ENCODE measurements at places on chromosomes 12 and 14.

- DNase-seq, result no peak
These were observed 20.3 kb downstream of the DCAF5 start for GRCh38 chr14:69132513-69133181.

DNA sequence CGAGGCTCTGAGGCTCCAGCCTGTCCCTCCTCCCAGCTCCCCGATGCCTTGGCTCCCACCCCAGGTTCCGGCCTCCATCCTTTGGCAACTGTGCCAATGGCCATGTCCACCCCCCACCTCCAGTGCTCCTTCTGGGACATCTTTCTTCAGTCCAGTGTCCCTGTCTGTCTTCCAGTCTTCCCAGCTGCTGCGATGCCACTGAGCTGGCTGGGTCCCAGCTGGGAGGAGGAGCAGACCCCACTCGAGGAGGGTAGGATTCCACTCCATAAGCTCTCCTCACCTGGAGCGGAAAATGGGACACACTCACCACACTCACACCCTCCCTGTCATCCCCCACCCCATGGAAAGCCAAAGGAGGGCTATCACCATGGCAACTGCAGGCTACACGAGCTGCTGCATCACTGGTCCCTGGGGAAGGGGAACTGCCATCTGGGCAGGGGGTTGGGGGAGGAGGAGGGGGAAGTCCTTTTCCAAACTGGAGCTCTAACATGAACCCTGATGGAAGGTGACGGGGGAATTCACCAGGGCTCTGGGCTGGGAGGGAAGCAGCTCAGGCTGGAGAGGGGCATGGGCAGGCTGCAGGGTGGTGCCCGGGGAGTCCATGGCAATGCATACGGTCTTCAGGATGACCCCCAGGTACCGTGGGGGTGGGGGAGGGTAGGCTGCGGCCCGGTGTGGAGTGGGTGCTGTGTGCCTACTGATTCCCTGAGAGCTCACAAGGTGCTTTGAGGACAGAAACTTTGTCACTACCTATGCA is 94.3 kb downstream of the LRRC74A start:
- DNase-seq, result no peak

DNA sequence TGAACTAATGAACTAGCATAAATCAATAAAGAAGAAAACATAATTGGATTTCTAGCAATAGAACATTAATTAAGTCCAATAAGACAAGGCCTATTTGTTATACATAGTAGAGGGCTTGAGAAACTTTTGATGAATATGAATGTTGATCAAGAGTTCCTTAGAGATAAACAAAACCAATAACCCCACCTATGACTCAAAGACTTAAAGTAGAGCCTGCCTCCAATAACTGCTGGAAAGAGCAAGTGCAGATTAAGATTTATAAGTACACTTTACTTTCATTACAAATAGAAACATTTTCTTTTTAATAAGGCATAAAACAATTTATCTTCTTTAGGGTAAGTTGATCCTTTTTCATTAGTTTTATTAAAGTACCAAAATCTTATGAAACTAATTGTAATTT is 185.7 kb downstream of the SRGAP1 start:
- no peak for DNase-seq

DNA sequence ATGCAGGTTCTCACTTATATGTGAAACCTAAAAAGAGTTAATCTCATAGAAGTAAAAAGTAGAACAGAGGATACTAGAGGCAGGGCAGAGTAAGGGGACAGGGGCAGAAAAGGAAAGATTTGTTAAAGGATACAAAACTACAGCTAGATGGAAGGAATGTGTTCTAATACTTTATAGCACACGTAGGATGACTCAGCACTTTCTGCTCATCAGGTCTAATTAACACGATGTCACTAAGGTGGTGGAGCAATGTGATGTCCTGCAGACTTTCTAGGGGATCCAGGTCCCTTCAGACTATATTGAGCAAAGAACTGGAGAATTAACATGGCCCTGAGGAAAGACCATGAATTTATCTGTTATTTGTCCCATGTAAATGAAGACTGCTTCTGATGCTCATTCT is 80.8 kb upstream of the CMKLR1 start:
- no peak for DNase-seq

- no peak for DNase-seq
These were observed 20.9 kb downstream of the HEBP1 start for GRCh38 chr12:12979126-12979525.

DNA sequence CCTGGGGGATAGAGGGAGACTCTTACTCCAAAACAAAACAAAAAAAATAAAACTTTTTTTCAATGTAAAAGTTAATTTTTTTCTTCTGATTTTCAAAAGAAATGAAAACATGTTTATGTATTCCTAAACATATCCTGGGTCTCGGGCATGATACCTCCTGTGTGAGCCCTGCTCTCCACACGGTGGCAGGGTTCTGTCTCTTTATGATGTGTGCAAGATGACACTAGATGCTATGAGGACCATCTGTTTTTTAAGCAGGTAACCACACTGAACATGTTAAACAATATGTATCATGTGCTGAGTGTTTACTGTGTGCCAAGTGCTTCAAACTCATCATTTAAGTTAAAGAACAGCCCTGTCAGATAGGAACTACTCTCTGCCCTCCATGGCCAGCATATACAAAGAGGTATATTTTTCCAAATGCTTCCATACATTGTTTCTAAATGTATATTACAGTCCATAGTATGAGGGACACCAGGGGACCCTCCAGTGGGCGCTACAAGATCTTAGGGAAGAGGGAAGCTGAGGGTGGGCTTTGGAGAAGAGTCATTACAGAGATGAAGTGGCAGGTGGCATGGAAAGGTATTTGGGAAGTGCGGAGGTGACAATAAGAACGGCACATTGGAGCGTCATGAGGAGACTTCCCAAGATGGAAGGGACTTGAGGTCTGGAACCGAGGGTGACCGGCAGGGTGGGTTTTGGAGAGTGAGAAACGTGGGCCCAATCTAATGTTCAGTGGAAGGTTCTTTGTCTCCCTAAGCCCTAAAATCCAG is 28.5 kb downstream of the FOS start:
- DNase-seq, result peak; percentile 56

DNA sequence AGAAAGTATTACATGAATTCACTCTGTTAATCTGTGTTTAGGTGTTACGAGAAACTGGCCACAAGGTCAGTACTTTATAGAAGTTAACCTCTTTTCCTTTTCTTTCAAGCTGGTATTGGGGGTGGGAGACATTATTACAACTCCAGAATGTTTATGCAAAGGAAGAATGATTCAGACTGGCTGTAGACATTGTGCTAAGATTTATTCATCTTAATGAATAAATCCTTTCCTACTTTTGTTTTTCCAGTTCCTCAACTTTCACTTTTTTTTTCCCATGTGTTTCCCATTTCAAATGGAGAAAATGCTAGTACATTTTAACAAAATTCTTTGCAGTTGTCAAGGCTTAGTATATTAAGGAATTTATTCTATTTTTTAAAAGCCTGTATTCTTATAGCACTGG is 1.3 kb downstream of the OTOGL start:
- DNase-seq, result no peak

GRCh38 chr12:121145221-121145620 is 12.5 kb downstream of the P2RX7 start:
- DNase-seq, result peak; percentile 52

DNA sequence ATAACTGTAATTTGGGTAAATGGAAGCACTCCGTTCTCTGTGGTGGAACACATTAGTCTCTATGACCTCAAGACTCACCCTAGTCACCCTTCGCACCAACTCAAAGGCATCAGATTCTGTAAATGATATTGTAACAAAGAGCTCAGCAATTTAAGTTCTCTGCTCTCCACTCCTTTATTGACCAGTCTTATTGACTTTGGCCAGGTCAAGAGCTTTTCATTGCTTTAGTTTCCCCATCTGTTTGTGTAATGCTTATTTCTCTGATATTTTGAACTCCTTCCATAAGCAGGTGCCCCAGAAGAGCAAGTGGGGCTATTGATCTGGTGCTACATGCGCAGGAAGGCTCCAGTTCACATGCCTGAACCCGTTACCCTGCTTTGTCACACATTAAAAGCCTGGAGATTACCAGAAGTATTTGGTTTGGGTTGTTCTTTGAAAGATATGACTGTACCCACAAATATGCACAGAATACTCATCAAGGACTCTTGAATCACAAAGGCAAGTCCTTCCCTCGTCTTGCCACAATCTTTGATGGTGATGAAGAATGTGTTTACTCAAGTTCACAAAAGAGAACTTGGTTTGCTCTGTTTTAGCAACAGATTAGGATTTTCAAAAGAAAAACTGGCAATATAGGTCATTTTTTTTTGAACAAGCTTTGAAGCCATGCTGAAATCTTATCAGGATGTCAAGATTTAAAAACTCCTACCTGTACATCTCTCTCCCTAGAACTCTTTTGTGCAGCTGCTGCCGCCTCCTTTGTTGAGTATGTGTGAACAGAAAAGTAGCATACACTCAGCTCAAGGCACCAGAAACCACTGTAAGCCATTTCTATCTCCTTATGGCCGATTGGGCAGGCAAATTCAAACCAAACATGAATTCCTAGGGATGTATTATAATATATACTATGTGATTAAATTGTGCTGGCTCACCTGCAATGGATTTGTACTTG is 193.9 kb downstream of the BCAT1 start:
- DNase-seq, result peak; percentile 71

DNA sequence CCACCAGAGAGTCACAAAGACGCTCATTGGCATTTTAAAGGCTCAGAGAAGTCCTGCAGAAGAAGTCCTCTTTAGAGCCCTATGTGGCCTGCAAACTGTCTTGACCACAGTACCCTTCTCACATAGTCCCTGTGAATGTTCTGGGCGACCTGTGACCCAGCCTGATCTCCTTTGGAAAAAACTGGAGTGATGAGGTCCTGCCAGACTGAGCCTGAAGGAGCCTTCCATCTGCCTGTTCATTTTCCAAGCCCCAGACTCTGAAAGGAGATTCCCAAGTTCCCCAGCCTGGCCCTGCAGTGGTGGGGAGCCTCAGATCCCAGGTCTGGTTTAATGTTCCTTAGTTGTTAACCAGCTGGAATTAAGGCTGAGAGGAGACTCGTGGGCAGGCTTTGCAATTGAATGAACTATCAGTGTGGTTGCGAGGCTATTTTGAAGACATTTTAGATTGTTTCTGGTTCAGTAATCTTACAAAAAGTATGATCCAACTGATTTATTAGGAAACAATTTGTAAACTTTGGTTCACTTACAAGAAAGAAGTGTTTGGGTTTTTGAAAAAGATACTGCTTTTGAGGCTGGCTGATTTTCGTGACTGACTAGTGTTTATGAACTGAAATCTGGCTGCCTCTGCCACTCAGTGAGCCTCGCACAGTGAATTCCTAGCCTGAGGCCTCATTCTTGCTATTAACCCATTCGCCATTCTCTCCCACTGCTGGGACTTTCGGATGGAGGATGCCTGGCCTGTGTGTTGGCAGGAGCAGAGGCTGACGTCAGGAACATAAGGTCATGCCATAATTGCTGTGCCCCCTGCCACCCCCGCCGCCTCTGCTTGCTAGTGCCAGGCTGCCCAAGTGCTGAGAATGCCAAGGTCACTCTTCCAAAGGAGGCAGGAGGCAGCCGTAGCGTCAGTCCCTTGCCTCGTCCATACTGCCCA is 249.0 kb downstream of the CACNA1C start:
- no peak for DNase-seq

DNA sequence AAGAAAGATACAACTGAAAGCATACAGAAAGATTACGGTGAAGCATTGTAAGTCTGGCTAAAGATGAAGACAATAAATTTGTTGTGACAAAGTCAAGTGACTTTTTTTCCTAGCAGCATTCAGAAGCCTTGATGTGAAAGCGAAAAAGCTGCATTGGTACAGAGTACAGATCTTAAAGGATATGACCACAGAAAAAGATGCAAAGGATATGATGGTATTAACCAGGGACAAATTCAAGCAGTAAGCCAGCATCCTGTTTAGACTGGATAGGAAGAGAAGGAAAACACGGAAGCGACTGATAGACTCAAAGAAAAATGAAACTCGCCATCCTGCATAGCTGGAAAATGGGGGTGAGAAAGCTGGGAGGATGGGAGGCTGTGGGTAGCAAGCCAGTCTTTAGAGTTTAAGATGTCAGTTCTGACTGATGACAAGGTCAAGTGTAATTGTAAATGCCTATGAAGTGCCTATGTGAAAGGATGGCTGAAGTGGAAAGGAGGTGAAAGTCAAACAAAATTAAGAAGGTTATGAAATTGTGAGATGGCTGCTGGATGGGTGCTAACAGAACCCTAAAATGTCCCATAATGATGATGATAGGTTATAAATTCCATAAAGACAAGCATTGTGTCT is 92.4 kb downstream of the PHLDA1 start:
- DNase-seq, result peak; percentile 62

DNA sequence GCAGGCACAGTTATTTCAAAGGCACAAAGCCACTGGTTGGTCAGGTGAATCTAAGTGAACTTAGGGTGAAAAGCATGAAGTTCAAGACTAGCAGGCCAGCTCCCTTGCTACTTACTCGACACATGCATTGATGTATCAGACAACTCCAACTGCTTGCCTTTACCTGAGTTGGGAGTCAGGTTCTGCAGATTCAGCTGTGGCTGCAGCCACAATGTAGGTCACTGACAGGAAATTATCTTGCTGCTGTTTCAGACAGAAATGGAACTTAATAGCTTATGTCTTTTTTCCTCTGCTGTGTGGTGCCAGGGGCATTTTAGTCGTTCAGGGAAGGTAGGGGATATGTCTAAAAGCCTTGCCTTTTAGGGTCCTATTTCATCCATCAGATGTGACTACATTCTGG is 125.6 kb upstream of the RPH3A start:
- DNase-seq, result no peak

GRCh38 chr12:112645586-112645985 is 146.0 kb upstream of the RPH3A start:
- no peak for DNase-seq

DNA sequence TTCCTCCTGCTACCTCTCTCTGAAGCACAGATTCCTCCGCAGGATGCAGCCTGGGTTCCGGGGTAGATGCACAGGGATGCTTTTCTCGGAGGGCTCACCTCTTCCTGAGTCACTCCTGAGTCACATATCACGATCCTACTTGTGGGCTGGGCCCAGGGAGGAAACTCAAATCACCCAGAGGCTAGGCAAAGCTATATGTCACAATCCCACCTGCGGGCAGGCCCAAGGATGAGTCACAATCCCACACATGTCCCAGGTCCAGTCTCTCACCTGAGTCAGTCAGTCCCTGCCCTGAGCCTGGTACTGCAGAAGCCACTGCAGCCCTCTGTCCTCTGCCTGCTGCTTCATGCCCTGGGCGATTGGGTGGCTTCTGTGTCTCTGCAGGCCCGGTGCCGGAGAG is 149.0 kb upstream of the GSC start:
- DNase-seq, result no peak

GRCh38 chr12:66354291-66354690 is 52.0 kb downstream of the HELB start:
- no peak for DNase-seq

- DNase-seq, result peak; percentile 75
These were observed 4.5 kb downstream of the HCAR1 start for GRCh38 chr12:122726080-122726558.

- DNase-seq, result no peak
These were observed 55.4 kb downstream of the TMEM121 start for GRCh38 chr14:105581551-105582341.

DNA sequence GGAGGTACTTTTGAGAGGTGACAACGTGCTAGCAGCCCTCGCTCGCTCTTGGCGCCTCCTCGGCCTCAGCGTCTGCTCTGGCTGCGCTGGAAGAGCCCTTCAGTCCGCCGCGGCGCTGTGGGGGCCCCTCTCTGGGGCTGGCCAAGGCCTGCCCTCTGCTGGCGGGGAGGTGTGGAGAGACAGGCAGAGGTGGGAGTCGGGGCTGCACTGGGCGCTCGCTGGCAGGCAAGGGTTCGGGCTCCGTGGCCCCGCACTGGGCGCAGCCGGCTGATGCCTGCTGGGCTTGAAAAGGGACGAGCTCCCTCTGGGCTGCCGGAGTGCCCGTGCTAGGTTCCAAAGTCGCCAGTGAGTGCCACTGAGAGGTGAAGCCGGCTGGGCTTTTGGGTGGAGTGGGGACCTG is 580.0 kb downstream of the DIO2 start:
- no peak for DNase-seq
